ENCODE measurements at places on chromosomes 12 and 14. TPM values are rescaled to one million over a fixed set of nuclear protein-coding genes. Genes with fewer than 3 reads are reported as not detected.

NID2 gene
- 27.3 TPM for total RNA-seq

OVCH1 gene
- total RNA-seq: 0.36 TPM

DNA sequence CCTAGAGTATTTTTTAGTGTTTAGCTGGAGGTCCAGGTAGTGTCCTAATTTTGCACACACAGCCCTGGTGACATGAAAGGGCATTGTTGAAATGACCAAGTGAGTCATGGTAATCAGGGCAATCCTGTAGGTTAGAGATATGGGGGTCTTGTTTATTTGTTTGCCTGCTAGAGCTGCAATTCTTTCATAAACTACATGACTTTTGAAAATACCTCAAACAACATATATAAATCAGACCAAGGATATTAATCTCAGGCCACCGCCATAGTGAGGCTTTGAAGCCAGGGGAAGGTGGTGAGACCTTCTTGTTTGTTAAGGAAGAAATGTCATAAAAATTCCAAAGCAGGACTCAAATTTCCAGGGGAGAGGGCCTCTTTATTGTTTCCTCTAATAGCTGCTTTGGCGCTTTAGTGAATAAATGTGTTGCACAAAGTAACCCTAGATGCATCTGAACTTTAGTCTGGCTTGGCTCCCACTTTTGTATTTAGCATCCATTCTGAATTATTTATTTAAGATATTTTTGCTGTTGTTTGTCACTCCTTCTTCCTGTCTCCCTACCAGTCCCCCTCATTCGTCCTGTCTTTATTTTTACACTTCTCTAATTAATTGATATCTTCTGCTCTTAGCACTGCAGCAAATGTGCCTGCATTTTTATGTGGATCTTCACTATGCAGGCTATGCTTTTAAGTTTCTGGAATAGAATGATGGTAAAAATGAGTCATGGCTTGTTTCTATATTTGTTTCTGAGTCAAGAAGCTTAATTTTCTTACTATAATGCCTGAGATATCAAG is 430.3 kb downstream of the RAD51B start:
- H3K4me3 ChIP-seq: no peak overlapping the region
- H3K36me3 ChIP-seq: no peaks in the 10 kb centered on the region
- no peaks in the 10 kb centered on the region for H3K27me3 ChIP-seq
- no peak for DNase-seq
- peak overlapping the region; percentile 86 for H3K27ac ChIP-seq

CLEC4A gene
- total RNA-seq: 3.4 TPM

GRCh38 chr12:89081719-89082369 is 270.5 kb downstream of the DUSP6 start:
- no peak for DNase-seq
- H3K27ac ChIP-seq: no peak overlapping the region
- no peaks in the 10 kb centered on the region for H3K4me1 ChIP-seq
- no peaks in the 10 kb centered on the region for H3K27me3 ChIP-seq
- H3K4me3 ChIP-seq: no peak overlapping the region

GLT1D1 gene
- total RNA-seq: 0.95 TPM

PLCZ1 gene
- not detected for total RNA-seq

GRCh38 chr14:37988472-37988871 is 219.2 kb upstream of the SSTR1 start:
- no peaks in the 10 kb centered on the region for H3K4me1 ChIP-seq
- H3K36me3 ChIP-seq: no peaks in the 10 kb centered on the region
- H3K27me3 ChIP-seq: no peaks in the 10 kb centered on the region
- H3K4me3 ChIP-seq: no peak overlapping the region
- H3K27ac ChIP-seq: no peak overlapping the region

KCNA5 gene
- total RNA-seq: 8.9 TPM

GRCh38 chr12:53389702-53390101 is 9.7 kb downstream of the SP1 start:
- no peak overlapping the region for H3K4me3 ChIP-seq
- H3K36me3 ChIP-seq: no peaks in the 10 kb centered on the region
- DNase-seq: peak; percentile 62
- H3K4me1 ChIP-seq: peaks cover 68% of the 10 kb centered on the region
- H3K27ac ChIP-seq: peak overlapping the region; percentile 91
- H3K27me3 ChIP-seq: no peaks in the 10 kb centered on the region

DNA sequence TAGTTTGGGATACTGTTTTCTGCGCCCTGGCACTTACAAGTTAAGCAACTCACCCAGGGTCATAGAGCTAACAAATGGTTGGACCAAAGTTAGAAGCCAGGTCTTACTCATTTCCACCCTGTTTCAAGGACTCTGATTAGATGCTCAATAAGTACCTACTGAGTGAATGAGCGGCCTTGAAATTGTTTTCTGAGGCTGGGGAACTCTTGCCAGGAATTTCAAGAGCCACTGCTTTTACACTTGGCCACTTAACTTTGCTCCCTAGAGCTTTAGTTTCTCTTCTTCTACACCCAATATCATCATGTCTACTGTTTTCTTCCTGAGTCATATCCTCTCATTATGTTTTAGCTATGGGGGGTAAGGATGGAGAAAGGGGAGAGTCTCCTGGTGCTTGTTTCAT is 431.6 kb downstream of the ZFP36L1 start:
- H3K27me3 ChIP-seq: no peaks in the 10 kb centered on the region
- no peak for DNase-seq
- no peaks in the 10 kb centered on the region for H3K36me3 ChIP-seq

DNA sequence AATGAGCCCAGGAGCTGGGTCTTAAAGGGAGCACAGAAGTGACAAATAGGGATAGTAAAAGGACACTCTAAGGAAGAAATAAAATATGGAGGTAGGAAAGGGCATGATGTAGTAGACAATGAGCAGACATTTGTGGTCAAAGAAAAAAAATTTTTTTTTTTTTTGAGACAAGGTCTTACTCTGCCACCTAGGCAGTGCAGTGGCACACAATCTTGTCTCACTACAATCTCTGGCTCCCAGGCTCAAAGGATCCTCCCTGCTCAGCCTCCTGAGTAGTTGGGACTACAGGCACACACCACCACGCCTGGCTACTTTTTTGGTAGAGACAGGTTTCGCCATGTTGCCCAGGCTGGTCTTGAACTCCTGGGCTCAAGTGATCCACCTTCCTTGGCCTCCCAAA is 8.5 kb downstream of the FKBP3 start:
- no peaks in the 10 kb centered on the region for H3K4me1 ChIP-seq
- H3K27me3 ChIP-seq: no peaks in the 10 kb centered on the region
- no peak overlapping the region for H3K4me3 ChIP-seq
- no peak for DNase-seq
- H3K36me3 ChIP-seq: peaks cover 6% of the 10 kb centered on the region

GRCh38 chr12:118361092-118361404 is 11.7 kb downstream of the TAOK3 start:
- no peaks in the 10 kb centered on the region for H3K36me3 ChIP-seq
- peaks cover 26% of the 10 kb centered on the region for H3K4me1 ChIP-seq
- no peak for DNase-seq
- no peak overlapping the region for H3K4me3 ChIP-seq
- H3K27ac ChIP-seq: no peak overlapping the region

DNA sequence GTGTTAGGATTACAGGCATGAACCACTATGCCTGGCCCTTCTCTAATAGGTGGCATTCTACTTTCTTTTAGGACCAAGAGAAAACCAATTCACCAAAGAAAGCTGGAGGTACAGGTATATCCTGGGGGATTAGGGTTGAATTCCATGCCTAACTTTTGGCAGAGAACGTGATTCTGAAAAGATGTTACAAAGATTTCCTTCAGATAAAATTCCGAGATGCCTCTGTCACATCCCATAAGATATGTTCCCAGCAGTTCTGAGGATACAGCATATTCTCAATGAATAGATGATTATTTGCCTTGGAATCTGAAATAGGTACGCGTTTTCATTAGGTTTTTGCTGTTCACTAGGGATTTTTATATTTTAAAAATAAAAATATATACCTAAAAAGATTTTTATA is 111.9 kb upstream of the KRAS start:
- no peaks in the 10 kb centered on the region for H3K4me1 ChIP-seq
- no peak overlapping the region for H3K4me3 ChIP-seq
- DNase-seq: no peak

DNA sequence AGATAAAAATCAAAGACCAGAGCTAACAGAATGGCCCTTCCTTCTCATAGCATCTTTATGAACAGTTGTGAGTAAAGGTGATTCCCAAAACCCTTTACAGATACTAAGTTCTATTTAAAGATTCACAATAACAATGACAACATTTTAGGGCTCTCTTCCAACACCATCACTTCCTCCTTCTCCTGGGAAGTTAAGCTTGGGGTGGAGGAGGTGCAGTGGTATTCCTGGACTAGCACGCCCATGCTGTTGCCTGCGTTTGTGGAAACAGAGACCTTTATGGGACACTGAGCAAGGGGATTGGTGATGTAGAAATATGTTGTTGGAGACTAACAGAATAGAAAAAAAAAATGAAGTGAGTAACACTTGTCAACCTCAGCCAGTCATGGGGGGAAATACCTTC is 22.5 kb downstream of the SYNE2 start:
- peak overlapping the region; percentile 43 for H3K27ac ChIP-seq
- H3K4me1 ChIP-seq: peaks cover 29% of the 10 kb centered on the region
- H3K27me3 ChIP-seq: no peaks in the 10 kb centered on the region
- DNase-seq: no peak

DNA sequence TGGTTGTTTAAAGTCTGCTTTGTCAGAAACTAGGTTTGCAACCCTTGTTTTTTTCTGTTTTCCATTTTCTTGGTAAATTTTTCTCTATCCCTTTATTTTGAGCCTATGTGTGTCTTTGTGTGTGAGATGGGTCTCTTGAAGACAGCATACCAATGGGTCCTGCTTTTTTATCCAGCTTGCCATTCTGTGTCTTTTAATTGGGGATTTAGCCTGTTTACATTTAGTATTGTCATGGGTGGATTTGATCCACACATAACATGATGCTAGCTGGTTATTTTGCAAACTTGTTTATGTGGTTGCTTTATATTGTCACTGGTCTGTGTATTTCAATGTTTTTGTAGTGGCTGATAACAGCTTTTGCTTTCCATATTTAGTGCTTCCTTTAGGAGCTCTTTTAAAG is 17.2 kb upstream of the ART4 start:
- H3K36me3 ChIP-seq: no peaks in the 10 kb centered on the region
- no peak for DNase-seq
- H3K27ac ChIP-seq: no peak overlapping the region
- no peaks in the 10 kb centered on the region for H3K27me3 ChIP-seq

- DNase-seq: no peak
- no peak overlapping the region for H3K27ac ChIP-seq
- H3K36me3 ChIP-seq: no peaks in the 10 kb centered on the region
- H3K27me3 ChIP-seq: no peaks in the 10 kb centered on the region
- no peak overlapping the region for H3K4me3 ChIP-seq
These were observed 141.9 kb upstream of the PRKD1 start for GRCh38 chr14:30069536-30069935.

- peaks cover 17% of the 10 kb centered on the region for H3K36me3 ChIP-seq
- no peaks in the 10 kb centered on the region for H3K27me3 ChIP-seq
- no peak overlapping the region for H3K27ac ChIP-seq
- DNase-seq: no peak
These were observed 14.7 kb downstream of the CPSF6 start for GRCh38 chr12:69254046-69254445.

DNA sequence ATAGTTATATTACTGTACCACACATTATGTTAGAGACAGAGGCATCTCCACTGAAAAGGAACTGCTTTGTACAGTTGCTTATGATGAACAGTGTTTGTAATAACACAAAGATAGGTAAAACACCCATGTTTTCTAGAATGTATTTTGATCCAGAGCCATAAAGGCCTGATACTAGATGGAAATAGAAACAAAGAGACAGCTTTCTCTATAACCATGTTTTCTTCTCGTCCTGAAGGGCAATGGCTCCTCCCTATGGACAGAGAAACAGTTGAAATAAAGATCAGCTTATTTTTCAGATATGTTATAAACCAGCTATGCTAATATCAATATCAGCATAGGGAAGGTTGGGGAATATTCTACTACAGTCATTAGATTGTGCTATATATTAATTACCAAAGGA is 109.2 kb downstream of the ATXN7L3B start:
- no peaks in the 10 kb centered on the region for H3K36me3 ChIP-seq
- H3K4me1 ChIP-seq: no peaks in the 10 kb centered on the region
- no peak for DNase-seq
- no peaks in the 10 kb centered on the region for H3K27me3 ChIP-seq
- no peak overlapping the region for H3K27ac ChIP-seq

GRCh38 chr12:30613119-30613830 is 82.4 kb downstream of the IPO8 start:
- H3K27ac ChIP-seq: no peak overlapping the region
- no peaks in the 10 kb centered on the region for H3K36me3 ChIP-seq
- H3K27me3 ChIP-seq: no peaks in the 10 kb centered on the region
- DNase-seq: no peak
- H3K4me3 ChIP-seq: no peak overlapping the region

KIF26A gene
- 1.3 TPM for total RNA-seq

GRCh38 chr12:109309381-109310246 is 530 bp upstream of the FOXN4 start:
- H3K36me3 ChIP-seq: no peaks in the 10 kb centered on the region
- H3K27me3 ChIP-seq: peaks cover 10% of the 10 kb centered on the region
- H3K27ac ChIP-seq: no peak overlapping the region
- peak overlapping the region; percentile 25 for H3K4me3 ChIP-seq

DNA sequence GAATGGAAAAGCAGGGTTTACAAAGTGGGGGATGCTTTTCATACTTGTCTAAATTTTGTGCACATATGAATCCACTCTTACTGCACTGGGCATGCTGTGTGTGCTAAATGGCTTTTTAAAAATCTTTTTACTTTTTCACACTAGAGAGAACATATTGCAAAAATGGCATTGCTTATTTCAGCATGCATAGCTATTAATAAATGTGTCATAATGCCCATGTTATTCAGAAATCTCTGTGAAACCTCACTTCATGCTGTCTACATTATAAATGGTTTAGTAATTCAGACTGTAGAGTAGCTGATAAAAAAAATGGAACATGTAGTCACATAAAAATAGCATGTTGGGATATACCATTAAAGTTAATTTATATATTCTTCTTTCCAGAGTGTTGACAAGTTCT is 593.8 kb downstream of the RPL10L start:
- H3K4me3 ChIP-seq: no peak overlapping the region
- H3K27ac ChIP-seq: no peak overlapping the region
- DNase-seq: no peak
- no peaks in the 10 kb centered on the region for H3K27me3 ChIP-seq
- H3K36me3 ChIP-seq: no peaks in the 10 kb centered on the region
- no peaks in the 10 kb centered on the region for H3K4me1 ChIP-seq

- H3K4me3 ChIP-seq: no peak overlapping the region
- no peaks in the 10 kb centered on the region for H3K4me1 ChIP-seq
- H3K27me3 ChIP-seq: no peaks in the 10 kb centered on the region
- DNase-seq: peak; percentile 22
These were observed 53.2 kb upstream of the ESRRB start for GRCh38 chr14:76322594-76323220.

- H3K27ac ChIP-seq: no peak overlapping the region
- no peaks in the 10 kb centered on the region for H3K4me1 ChIP-seq
- H3K27me3 ChIP-seq: peaks cover 2% of the 10 kb centered on the region
- no peak for DNase-seq
- H3K4me3 ChIP-seq: no peak overlapping the region
These were observed 45.0 kb downstream of the SLC6A12 start for GRCh38 chr12:168763-169525.

KCNC2 gene
- total RNA-seq: 0.71 TPM
